ENCODE measurements at places on chromosomes 7 and 10.

DNA sequence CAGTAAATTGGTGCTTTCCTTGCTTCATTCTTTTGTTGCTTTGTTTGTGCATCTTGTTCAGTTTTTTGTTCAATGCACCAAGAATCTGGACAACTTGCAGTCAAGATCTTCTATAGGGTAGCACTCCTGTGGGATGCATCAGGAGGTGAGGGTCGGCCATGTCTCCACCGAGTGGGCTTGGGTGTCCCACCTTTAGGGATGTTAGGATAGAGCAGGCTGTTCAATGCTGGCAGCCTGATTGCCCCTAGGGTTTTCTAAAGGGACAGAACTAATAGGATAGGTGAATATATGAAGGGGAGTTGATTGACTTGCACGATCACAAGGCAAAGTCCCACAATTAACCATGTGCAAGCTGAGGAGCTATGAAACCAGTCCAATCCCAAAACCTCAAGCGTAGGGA lies 109.9 kb downstream of the GLRX3 start:
- DNase-seq = no peak

- DNase-seq = no peak
These were observed 525.6 kb downstream of the PTPRN2 start for GRCh38 chr7:158061884-158062656.

- DNase-seq = no peak
These were observed 123.1 kb downstream of the CLEC2L start for GRCh38 chr7:139646566-139646965.

DNA sequence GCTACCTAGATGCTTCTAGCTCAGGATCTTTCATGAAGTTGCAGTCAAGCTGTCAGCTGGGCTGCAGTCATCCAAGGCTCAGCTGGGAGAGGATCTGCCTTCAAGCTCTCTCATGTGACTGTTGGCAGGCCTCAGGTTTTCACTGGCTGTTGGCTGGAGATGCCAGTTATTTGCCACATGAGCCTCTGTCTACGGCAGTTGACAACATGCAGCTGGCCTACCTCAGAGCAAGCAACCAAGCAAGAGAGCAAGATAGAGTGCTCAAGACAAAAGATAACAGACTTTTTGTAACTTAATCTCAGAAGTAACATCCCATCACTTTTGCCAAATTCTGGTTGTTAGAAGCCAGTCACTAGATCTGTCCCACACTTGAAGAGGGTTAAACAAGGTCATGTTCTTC lies 125.8 kb downstream of the TPST1 start:
- no peak for DNase-seq

DNA sequence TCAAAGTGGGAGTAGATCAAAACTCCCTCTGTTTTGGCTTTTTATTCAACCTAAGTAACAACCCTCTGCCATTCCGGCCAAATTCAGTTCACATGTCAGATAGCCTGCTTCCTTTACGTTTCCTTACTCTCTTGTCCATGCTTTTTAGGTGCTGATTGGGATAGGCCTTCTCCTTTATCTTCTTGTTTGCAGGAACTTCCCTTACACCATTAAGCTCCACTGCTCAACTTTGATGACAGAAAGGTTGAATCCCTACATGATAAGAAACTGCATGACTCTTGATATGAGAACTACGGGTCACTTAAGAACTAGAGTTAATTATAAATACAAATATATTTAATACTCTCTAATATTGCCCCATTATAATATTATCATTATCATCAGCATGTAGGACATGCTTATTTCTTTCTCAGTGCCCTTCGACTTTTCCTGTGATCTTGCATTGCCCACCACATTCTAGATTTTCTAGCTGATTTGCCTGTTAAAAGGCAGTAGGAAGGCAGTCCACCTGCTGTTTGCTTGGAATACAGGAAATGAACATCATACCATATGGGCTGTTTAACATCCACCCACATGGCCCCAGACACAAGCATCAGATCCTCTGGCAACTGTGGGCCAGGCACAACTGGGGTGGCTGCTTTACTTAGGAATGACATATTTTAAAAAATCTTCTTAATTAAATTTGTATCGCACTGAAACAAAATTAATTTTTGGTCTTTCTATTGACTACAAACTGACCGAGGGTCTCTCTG lies 59.7 kb upstream of the CCDC6 start:
- DNase-seq = no peak

GRCh38 chr7:152411389-152411788 lies 24.4 kb downstream of the KMT2C start:
- peak; percentile 28 for DNase-seq

- DNase-seq = no peak
These were observed 33.3 kb downstream of the DPYSL4 start for GRCh38 chr10:132220061-132220460.

DNA sequence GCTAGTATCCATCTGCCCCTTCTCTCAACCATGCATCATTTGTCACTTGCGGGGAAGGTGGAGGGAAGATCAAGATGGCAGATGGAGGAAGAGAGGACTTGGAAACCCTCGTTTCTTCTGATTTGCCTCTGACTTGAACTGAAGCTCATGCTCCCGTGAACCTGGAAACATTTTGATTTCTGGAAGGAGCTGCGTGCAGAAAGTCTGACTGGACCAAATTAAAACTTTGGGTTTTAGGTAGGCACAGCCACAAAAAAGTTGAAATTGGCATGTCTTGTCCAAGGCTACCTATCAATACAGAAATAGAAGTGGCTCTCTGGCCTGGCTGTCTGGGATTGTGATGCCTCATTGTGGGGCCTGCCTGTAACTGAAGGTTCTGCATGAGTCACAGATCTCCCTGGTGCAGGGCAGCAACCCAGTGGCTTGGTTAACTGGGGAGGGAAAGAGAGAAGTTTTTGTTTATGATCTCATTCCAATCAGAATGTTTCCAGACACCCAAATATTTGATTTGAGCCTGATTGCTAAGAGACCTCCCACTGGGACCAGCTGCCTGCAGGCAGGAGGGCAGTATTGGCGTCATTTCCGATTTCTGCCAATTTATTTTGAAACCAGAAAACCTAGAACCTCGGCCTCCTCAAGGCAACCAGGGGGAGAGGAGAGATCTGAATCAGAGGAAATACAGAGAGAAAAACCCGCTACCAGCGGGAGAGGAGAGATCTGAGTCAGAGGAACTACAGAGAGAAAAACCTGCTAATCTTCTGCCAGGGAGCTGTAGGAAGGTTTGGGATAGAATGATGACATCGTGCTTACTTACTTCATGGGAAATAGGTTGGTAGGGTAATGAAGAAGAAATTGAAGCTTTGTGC lies 363.6 kb downstream of the ANKRD30A start:
- peak; percentile 19 for DNase-seq
